ENCODE measurements at places on chromosomes 2 and 18.

GRCh38 chr18:63892566-63892965 lies 5.1 kb downstream of the SERPINB2 start:
- no peak for DNase-seq

- no peak for DNase-seq
Observed at GRCh38 chr2:146527166-146527565, 1317.7 kb upstream of the ACVR2A start.

- no peak for DNase-seq
Observed at GRCh38 chr2:236899950-236900640, 185.6 kb upstream of the COPS8 start.

- DNase-seq = no peak
Observed at GRCh38 chr2:139964721-139965440, 1184.7 kb upstream of the NXPH2 start.

DNA sequence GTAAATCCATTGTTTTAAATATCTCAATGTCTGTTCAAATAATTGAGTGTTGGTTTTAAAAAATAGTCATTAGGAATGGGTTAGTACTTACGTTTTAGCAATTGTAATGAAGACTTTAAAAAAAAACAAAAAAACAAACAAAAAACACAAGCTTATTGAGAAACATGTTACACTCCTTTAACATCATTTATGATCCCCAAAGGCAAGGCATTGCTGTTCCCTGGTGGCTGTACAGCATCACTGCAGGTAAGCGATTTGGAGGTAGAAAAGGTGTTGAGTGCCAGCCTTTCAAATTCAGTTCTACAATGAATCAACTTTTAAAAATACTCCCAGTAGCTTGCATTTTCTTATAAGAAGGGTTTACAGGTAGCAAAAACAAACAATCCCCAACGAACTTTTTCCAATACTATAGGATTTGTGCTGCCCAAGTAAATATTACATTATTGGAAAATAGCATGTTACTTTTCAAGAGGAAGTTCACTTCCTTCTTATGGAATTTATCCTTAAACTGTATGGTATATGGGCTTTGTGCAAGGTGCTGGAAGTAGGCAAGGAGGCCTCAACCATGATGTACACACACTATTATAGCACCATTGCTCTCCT lies 27.5 kb downstream of the CNRIP1 start:
- no peak for DNase-seq

GRCh38 chr2:186559848-186560247 lies 30.0 kb upstream of the ITGAV start:
- DNase-seq = no peak

DNA sequence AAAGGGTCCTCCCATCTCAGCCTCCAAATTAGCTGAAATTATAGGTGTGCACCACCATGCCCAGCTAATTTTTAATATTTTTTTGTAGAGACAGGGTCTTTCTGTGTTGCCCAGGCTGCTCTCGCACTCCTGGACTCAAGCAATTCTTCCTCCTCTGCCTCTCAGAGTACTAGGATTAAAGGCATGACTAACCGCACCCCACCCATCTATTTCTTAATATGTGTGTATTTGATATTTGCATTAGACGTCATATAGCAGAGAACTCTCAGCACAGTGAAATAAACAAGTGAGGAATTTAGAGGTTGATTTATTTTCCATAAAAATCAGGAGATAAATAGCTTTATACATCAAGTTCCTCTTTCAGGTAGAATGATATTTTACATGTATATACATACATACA lies 213.5 kb downstream of the FSIP2 start:
- no peak for DNase-seq

DNA sequence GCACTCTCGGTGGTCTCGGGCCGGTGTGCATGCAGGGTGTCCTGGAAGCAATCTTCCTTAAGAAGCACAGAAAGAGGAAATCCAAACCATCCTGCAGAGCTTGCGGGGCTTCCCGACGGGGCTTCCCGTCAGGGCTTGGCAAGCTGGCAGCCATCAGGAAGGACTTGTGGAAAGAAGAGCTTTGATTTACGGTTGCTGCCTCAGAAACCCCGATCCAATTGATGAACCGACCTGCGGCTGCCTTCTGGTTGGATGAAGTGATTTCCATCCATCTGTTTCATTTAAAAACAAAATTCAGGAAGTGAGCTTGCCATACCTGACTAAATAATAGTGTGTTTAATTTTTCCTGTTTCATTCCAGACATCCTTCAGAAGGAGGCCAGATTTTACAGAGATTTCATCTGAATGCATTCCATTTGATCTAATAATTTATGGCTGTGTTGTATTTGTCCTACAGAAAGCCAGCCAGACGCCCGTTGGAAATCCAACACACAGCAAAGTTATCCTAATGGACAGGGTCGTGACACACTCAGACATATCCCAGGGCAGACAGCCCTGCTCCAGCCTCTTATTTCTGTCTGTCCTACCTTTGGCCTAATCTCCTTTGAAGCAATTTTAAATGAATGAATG lies 141.3 kb downstream of the SEPTIN10 start:
- DNase-seq = no peak

DNA sequence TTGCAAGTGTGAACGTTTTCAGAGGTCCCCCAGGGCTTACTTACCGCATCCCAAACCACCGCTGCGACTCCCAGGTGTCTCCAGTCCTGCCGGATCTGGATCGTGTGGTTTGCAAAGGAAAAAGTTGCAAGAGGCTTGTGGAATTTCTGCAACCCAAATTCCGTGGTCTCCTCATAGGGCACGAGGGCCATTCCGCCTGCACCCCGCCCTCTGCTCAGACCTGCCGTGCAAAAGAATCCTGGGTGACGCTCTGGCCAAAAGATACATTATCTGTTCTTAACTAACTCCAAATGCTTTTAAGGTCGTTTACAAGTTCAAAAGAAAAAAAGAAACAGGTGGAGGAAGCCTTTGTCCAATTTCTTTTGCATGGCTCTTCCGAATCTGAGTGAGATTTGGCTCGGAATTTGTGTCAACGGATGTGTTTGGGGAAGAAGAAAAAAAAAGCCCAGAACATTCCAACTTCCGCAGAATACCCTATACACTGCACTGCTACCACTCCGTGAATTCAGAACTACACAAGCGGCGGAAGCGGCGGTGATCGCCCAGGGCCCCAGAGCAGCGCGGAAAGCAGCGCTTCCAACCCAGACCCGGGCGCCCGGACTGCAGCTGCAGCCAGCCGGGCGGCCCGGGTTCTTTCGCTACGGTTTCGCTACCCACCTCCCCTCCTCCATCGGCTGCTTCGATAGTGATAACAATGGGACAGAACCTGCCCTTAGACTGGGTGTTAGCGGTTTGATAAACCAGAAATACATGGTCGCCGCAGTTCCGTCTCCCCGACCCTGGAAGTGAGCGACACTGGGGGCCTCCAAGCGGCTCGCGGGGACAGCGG lies 795 bp downstream of the METTL21A start:
- DNase-seq = peak; percentile 22

GRCh38 chr18:76545433-76546087 lies 50.5 kb upstream of the ZNF516 start:
- DNase-seq = no peak

- DNase-seq = no peak
Observed at GRCh38 chr2:120599072-120599471, 136.6 kb upstream of the GLI2 start.

DNA sequence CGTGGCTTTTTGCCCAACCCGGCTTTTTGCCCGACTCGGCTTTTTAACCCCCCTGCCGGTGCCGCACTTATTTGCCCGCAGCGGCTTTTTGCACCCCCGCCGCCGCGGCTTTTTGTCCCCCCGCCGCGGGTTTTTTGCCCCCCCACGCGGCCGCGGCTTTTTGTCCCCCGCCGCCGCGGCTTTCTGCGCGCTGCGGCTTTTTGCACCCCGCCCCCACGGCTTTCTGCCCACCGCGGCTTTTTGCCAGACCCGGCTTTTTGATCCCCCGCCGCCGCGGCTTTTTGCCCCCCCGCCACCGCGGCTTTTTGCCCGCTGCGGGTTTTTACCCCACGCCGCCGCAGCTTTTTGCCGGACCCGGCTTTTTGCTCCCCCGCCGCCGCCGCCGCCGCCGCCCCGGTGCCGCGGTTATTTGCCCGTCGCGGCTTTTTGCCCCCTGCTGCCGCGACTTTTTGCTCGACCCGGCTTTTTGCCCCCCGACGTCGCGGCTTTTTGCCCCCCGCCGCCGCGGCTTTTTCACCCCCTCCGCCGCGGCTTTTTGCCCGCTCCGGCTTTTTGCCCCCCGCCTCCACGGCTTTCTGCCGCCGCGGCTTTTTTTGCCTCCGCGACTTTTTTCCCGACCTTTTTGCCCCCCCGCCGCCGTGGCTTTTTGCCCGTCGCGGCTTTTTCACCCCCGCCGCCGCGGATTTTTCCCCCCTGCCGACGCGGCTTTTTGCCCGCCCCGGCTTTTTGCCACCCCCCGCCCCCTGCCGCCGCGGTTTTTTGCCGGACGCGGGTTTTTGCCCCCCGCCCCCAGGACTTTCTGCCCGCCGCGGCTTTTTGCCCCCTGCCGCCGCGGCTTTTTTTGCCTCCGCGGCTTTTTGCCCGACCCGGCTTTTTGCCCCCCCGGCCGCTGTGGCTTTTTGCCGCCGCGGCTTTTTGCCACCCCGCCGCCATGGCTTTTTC lies 2786.5 kb downstream of the RPIA start:
- no peak for DNase-seq

GRCh38 chr2:128632501-128632800 lies 313.8 kb upstream of the HS6ST1 start:
- DNase-seq = no peak

DNA sequence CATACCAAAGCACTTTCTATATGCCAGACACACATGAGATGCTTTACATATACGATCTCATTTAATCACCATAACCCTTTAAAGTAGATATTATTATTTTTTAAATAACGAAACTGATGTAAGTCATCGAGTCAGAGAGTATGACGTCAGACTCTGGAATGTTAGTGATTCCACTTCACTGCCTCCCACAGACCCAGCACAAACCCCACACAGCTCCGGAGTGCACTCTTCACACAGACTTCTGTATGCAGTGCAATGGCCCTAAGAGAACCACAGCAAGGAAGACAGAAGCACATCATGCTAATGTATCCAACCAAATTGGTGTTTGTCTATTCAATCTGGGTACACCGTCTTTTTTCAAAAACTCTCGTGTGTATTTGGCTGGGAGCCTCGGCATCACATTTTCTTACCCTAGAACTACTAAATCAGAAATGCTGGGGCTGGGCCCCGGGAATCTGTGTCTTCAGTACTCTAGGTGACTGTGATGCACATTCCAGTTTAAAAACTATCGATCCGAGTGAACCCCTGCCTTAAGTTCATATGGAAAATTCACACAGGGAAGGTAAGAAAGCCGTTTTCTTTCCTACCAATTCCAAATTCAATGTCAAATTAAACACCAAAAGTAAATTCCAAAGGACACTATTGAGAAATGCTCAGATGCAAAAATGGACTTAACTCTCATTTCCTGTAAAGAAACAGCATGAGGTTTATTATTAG lies 117.7 kb upstream of the ACVR1C start:
- no peak for DNase-seq

- DNase-seq = no peak
Observed at GRCh38 chr2:36174920-36175319, 180.7 kb upstream of the CRIM1 start.

- no peak for DNase-seq
Observed at GRCh38 chr2:173792741-173793140, 172.4 kb downstream of the SP3 start.

- DNase-seq = no peak
Observed at GRCh38 chr2:16773080-16773713, 107.6 kb upstream of the CYRIA start.

GRCh38 chr18:67568166-67568565 lies 51.6 kb upstream of the DSEL start:
- DNase-seq = no peak

DNA sequence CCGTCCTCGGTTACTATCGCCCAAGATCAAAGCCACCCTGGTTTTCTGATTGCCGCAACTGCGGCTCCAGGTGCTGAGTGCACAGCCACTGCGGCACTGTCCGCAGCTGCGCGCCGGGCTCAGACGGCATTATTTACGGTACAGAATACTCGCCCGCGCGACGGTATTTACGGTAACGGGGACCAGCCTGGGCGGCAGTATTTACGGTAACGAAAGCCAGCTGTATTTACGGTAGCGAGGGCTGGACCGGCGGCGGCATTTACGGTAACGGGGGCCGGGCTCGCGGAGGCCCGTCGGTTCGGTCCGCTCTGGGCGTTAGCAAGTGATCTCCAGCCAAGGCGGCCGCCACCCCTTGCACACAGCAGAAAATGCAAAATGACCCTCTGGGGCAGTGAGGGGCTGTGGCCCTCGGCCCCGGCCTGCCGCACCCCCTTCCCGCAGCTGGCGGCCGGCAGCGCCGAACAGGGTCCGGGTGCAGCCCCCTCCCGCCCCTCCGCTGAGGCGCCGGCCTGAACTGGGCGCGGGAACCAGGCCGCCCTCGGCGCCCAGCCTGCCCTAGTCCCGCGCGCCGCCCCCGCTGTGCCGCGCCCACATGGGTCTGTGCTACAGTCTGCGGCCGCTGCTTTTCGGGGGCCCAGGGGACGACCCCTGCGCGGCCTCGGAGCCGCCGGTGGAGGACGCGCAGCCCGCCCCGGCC lies at the start of gene GNAL:
Gene GNAL (plus strand): TSS at position 293 of the 697 bp plus-strand sequence. CDS start 300 bp downstream, at position 593.
- DNase-seq = no peak

- no peak for DNase-seq
Observed at GRCh38 chr2:234821946-234822475, 129.8 kb upstream of the SH3BP4 start.

DNA sequence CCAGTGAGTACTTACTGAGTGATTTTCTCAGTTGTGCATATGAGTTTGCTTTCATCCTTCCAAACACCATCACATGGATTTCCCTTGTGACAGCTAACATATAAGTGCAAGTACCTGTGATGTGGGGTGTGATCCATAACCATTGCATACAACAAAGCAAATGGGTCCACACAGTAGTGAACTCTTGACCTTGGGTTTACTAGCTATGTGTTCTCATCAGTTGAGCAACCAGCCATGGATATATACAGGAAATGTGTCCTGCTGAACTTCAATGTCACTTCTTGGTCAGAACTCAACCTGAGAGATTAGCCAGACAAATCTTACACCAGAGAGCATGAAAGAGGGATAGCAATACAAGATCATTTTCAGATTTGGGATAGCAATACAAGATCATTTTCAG lies 420.9 kb upstream of the KCNH7 start:
- no peak for DNase-seq

DNA sequence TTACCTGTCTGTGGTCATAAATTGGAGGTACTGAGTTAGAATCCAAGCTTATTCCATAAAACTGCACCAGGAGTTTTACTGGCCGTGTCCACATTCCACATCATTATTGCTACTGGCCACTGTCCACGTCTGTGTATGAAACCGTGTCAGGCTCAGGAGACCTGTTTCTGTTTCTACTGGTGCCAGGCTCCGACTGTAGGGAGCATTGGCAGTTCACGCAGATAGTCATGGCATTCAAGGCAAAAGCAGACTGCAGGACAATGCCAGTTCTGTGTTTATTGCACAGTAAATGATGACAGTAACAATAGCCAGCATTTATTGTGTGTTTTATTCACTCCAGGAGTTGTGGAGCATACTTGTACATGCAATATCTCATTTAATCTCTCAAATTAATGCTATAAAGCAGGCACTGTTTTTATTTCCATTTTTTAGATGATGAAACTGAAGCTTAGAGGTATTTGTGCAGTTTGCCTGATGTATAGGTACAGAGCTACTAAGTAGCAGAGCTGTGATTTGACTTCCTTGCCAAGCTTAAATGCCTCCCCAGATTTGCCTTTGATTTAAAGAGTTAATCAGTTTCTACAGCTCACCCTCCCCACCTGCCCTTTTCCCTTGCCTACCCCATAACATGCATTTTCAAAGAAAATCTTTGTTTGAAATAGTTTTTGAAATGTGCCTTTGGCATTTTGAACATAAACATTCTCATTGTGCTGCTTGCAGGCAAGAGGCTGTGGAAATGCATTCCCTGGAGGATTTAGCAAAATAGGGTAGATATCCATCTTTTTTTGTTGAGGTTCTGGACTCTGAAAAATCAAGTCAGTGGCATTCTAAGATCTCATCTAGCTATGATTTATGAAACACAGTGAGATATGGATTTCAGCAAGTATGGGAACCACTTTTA lies 55.5 kb downstream of the MAP4K4 start:
- DNase-seq = no peak

All from stimulated activated CD4-positive, alpha-beta T cell treated with anti-CD3 and anti-CD28 coated beads, Interleukin-15, amount 100 ng/mL, for 1 hour (primary cell).